GM04504 (cell line): ENCODE measurements at places on chromosomes 13 and 19.

DNA sequence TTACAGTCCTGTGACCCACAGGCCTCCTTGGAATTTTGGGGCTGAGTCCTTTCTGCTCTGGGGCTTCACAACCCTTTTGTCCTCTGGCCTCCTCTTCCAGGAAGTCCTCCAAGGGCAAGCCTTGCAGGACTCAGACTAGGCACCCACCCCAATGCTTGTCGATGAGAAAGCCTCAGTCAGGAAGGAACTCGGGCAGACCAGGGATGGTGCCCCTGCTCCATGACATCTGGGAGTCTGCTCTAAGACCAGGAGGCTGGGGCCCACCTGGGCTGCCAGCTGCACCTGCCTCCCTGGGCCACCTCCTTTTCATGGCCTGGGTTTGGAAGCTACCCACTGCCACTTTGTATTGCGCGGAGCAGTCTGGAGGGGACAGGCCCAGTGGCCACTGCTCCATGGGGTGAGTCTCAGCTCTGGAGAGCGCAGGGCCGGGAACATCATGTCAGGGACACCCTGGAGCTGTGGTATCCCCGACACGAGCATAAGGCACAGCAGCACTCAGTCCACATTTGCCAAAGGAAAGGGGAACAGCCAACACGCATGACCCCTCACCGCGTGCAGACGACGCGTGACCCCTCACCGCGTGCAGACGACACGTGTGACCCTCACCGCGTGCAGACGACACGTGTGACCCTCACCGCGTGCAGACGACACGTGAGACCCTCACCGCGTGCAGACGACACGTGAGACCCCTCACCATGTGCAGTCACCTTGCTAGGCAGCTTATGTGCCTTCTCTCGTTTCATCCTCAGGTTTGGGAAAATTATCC, 10.8 kb downstream of the C2CD4C start:
- DNase-seq, result no peak

- DNase-seq, result no peak
Measured at GRCh38 chr13:23903906-23904280, 6.6 kb upstream of the C1QTNF9B start.

DNA sequence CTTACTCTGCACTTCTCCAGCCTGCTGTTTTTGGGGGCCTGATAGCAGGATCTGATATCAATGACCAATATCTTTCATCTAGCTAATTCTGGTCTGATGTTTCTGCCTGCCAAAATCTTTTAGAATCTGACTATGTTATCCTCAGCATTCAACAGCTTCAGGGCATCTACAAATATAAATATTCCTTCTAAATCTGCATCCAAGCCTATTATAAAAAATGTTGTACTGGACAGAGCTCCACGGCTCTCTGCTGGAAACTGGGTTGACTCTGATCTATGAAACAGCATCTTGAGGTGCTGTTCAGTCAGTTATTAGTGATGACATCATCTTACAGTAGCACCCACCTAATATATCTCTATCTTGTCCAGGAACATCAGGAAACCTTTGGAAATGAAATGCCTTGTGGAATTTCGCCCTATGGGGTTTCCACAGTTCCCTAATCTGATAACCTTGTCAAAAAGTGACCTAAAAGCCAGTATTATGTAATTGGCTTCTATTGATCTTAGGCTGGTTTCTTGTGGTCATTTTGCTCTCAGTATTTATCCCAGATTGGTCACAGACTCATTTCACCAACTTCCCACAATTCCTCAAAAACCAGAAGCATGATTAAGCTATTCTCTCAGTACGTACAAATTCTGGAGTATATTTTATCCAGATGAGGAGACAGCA, 33.0 kb downstream of the ERICH6B start:
- no peak for DNase-seq

DNA sequence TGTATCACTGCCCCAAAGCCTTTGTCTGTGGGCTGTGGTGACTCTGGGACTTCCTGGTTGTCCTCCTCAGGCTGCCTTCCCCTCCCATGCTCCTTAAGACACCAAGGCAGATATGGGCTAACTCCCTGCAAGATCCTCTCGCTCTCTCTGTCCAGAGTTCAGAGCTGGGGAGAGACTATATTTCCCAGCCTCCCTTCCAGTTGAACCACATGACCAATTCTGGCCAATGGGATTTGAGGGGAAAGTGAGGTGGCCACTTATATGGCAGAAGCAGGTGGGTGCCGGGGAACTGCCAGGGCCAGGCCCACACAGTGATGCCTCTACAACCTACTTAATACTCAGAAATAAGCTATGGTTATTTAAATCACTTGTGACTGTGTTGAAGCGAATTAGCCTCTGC, 16.2 kb upstream of the ANGPTL8 start:
- no peak for DNase-seq

DNA sequence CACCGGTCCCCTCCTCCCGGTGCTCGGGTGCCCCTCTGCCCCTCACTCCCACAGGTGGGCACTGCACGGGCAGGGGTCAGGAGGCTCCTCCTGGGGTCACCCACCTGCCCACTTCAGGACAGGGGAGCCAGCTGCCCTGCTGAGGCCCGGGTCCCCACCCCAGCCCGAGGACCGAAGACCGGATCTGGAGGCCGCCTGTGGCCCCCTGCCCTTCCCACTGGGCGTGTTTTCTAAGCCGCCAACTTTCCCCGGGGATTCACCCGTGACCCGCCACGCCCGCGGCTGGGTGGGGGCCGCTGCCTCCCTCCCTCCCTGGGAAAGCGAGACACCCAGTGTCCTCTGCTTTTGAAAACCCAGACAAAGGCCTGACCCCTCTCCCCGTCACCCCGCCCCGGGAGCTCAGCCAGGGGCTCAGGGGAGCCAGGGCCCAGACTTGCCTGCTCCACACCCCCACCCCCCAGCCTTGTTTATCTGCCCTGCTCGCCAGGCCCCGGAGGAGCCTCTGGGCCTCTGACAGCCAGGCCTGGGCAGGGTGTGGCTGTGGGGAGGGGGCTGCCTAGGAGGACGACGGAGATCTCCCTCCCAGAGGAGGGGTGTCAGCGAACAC, 1.3 kb downstream of the PALM start:
- no peak for DNase-seq

DNA sequence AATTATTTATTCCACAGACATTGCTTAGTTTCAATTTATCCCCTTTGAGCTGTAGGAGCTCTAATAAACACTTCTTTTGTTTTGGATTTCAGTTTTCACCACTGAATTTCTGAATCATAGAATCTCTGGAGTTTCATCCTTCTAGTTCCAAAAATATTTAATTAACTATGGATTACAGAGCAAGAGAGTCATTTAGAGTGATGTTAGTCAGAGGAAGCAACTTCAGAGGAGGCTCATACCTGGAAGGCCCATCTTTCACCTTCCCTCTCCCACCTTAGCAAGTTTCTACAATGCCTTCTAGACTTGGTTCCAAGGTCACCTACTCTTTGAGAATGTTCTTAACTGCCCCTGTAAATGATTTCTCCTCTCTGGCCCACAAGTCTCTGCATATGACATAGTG, 353.2 kb downstream of the SPRY2 start:
- DNase-seq, result no peak

GRCh38 chr19:2266183-2266993, 10.2 kb upstream of the JSRP1 start:
- DNase-seq, result no peak

DNA sequence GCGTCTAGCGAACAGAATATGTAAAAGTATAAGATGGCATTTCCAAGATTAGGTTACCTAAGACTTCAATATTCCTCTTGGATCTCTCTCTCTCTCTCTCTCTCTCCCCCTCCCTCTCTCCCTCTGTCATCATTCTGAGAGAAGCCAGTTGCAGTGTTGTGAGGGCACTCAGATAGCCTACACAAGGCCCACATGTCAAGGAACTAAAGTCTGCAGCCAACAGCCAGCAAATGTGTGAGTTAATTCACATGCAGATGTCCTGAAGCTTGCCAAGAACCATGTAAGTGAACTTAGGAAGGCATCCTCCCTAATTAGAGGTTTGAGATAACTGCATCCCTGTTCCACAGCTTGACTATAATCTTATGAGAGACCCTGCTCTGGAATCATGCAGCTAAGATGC, 822.9 kb upstream of the PRR20A start:
- no peak for DNase-seq
